ENCODE measurements at places on chromosomes 13 and 19.

- no peak for DNase-seq
Observed at GRCh38 chr13:69423844-69424243, 683.8 kb upstream of the ATXN8OS start.

- DNase-seq = no peak
Observed at GRCh38 chr13:110637275-110637674, 21.9 kb downstream of the NAXD start.

DNA sequence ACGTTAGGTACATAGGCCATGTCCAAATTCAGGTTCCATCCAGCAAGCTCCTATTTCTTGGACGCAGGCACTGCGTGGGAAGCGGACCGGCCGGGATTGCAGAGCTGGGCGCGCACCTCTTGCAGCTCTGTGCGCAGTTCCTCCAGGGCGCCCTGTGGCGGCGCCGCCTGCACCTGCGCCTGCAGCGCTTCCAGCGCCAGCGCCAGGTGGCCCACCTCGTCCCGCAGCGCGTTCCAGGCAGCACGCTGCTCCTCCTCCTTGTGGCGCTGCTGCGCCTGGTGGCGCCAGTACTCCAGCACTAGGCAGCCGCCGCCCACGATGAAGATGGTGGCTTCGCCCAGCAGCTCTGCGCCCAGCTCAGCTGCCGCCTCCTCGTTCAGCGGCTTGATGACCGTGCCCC lies 31.1 kb downstream of the OPA3 start:
- no peak for DNase-seq

DNA sequence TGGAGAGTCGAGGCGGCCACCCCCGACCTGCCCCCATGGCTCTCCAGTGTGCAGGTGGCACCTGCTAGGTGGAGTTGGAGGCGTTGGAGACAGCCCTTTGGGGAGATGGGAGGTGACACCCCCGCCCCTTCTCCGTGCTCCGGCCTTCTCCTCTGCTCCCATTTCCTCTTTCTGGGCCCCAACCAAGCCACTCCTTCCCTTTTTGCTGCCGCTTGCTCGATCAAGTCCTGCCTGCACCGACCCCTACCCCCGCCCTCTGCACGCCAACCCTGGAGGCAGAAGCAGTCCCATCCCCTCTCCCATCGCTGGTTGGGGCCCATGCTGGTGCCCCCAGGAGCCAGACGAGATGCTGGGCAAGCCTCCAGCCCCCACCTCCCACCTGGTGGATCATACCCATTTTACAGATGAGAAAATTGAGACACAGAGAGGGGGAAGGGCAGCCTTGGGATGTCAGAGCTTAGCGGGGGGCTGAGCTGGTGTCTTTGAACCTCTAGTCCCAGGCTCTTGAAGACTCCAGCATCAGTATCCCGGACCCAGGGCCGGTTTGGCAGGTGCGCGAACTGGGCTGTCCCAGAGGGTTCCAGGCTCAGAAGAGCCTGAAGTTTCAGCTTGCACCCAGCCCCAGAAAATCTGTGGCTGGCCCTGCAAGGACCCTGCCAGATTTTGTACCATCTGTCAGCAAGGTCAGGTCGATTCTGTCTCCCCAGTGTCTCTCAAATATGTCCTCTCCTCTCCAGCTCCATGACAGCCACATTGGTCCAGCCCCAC lies 10.3 kb downstream of the GNA15 start:
- DNase-seq = no peak

DNA sequence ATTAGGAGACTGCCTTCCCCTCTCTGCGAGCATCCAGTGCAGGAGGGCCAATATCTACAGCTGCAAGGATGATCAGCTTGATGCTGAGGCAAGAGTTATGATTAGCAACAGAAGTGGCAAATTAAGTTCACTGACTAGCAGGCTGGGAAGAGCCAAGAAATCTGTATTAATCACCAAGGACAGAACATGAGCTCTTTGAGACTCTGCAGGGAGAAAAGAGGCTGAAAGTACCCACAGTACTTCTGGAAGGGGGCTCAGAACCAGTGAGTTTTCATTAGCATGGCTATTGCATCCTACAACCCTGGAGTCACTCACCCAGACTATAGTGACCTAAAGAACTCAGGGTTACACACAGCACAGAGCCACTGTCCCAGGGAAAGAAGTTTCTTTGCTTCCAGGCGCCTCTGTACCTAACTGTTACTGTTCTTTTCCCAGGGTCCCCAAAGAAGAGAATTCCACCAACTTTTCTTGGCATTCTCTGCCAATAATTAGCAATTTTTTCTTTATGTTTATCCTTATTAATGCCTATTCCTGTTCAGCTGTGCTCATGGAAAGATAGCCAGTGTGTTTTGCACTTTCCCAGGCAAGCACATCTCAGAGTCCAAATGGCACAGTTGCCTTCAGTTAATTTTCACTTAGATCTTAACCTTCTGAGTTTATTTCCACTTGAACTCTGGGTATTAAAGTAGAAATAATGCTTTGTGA lies 25.8 kb upstream of the MEDAG start:
- DNase-seq = no peak

DNA sequence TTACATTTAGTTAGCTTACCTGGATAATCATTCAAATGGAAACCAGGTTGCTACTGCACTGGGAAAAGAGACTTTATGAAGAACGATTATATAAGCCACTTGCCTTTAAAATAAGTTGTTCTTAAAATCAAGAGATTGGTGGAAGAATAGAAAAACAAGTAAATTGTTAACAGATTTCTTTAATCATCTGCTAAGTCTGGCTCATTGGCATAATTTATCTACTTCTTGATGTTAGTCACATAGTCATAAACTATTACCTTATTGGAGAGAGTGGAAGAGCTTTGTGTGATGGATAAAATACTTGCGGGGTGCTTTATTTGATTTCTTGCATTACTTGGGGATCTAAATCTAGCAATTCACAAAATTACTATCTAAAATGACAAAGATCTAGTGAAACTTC lies 6.8 kb downstream of the LSM14A start:
- no peak for DNase-seq

DNA sequence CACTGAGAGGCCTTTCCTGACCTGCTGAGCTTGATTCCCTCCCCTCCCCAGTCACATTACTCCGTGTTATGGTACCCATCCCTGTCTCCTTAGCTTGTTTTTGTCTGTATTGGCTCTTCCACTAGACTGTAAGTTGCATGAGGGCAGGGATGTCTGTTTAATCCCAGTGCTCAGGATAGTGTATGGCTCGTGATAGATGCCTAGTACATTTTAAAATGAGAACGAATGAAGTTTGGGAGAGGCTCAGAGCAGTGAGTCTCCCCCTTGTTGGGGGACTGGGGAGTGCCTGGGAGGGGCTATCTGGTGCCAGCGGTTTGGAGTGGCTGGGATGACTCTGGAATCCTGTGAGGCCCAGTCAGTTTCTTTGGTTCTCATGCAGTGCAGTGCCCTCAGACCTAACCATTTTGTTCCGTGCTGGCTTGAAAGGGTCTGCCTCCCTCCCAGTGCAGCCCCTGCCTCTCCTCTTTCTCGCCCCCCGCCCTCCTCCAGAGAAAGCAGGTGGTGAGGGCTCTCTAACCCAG lies 35.5 kb downstream of the ACTN4 start:
- no peak for DNase-seq

- no peak for DNase-seq
Observed at GRCh38 chr19:38676878-38677646, 29.6 kb downstream of the ACTN4 start.

GRCh38 chr19:18062028-18062427 lies 24.7 kb downstream of the IL12RB1 start:
- no peak for DNase-seq

DNA sequence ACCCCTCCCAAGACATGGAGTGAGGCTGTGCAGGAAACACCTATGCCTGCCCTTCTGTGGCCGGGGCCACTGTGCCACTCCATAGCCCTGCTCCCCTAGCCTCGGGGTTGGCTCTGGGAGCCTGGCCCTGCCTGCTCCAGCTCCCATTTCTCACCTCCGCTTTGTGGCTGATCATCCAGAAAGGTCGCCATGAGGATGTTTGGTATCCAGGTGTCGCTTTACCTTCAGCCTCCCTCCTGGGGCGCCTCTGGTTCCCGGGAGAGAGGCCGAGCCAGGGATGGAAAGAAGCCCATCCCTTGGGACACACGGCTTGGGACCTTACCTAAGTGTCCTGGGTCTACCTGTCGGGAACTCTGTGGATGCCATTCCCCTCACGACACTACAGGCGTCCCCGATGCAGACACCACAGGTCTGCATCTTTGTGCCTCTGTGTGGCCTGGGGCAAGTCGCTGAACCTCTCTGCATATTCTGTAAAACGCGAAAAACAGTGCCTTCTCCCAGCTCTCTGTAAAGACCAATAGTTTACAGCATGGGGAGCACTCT lies 3.4 kb upstream of the MCF2L start:
- no peak for DNase-seq

DNA sequence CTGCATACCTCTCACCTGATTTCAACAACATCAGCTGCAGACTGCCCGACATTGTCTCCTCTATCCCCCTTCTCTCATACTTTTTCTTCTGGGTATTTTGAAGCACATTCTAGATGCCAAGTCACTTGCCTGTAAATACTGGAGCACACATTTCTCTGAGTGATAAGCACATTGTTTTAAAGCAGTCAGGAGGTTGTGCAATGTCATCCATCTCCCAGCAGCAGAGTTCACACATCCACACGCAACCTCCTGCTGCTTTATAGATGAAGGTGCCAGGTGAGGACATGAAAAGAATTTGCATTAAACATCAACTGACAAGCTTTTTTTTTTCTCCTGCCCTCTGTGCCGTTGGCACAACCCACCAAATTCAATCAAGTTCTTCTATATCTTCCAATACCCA lies 5.5 kb downstream of the UPK1A start:
- no peak for DNase-seq

Data from stimulated activated effector memory CD8-positive, alpha-beta T cell treated with anti-CD3 and anti-CD28 coated beads, Interleukin-12 subunit alpha, Interleukin-12 subunit beta, amount 100 ng/mL, for 72 hours (primary cell).